ENCODE measurements at places on chromosomes 2 and 18.

DNA sequence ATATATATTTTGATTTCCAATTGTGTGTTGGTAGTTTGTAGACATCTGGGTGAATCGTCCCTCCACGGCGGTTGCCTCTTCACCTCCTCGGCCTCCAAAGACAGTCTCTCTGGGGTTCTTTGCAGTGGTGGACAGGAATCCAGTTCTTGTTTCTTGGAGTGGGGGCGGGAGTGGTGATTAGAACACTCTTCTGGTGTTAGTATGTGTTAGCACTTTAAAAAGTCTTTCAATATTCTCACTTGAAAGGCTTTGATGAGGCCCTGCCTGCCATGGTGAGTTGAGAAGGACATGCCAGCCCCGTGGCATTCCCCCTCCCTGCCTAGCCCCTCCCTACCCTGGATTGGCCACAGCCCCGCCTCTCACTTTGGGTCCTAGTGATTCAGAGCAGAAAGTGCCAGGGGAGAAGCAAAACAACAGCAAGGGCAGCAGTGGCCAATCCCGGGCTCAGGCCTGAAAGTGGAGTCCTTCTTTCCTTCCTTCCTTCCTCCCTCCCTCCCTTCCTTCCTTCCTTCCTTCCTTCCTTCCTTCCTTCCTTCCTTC is 316.8 kb upstream of the HS6ST1 start:
- no peak for DNase-seq

- no peak for DNase-seq
Observed at GRCh38 chr2:38176619-38177021, 100.7 kb upstream of the CYP1B1 start.

DNA sequence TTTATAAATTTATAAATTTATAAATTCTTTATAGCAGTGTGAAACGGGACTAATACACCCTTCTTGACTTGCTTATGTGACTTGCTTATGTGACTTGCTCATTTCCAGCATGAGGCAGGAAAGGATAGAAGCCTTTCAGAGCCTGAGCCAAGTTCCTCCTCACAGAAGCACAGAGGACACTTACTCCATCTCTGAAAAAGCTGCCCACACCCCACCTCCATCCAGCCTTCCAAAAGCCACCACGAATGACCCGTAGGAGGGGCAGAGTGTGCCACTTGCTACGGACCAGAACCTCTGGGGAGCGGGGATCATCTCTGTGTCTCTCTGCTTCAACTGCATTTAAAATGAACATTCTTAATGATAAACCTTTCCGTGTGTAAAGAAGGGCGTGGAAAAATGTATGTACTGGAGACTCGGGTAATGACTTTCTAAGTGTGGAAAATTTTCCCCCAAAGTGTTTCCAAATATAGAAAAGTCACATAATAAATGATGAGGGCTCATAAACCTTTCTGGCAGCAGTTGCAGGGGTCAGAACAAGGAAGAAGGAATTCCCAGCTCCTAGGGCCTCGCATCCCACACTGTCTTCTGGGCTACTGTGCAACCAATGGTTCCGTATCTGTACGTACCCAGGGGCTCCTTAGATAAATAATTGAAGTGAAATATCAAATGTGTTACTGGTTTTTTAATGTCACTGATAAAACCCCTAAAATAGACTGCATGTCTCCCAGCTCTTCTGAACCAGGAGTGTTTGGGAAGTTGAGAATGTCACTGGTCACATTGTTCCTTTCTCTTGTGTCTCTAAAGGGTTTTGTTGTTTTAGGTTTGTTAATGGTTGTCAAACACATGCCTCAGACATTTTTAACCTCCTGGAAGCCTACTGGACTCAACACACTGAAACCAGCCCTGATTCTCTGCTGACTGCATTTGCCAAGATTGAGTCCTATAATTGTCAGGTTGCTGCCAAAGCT is 104.5 kb upstream of the LTBP1 start:
- no peak for DNase-seq

GRCh38 chr2:197575987-197576386 is 60.1 kb downstream of the MOB4 start:
- DNase-seq, result no peak

GRCh38 chr18:39487932-39488331 is 1922.3 kb upstream of the CELF4 start:
- DNase-seq, result no peak
